ENCODE measurements at places on chromosomes 3 and 15.

- no peak for DNase-seq
Observed at GRCh38 chr3:109923431-109923830, 586.1 kb upstream of the DPPA4 start.

DNA sequence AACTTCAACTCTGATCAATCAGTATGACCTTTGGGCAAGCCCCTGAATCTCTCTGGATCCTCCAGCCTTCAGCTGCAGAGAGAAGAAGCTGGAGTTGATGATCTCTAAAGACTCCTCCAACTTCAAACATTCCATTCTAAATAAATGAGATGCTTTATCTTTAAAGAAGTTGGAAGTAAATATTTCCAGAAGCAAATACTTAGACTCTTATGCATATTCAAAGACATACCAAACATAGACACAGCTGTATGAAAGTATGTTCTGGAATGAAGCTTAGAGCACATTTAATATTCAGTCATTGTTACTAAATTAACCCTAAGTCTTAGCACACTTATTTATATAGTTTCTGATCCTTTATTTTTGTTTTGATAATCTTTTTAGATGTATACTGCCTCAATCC is 77.6 kb upstream of the ACP3 start:
- DNase-seq, result no peak

GRCh38 chr3:117566926-117567325 is 857.3 kb downstream of the TUSC7 start:
- DNase-seq, result no peak

- DNase-seq, result no peak
Observed at GRCh38 chr3:152505926-152506325, 237.2 kb downstream of the MBNL1 start.

- DNase-seq, result no peak
Observed at GRCh38 chr15:52699457-52699856, 20.3 kb upstream of the ATOSA start.

GRCh38 chr3:132983143-132983770 is 54.9 kb upstream of the TMEM108 start:
- DNase-seq, result no peak

- no peak for DNase-seq
Observed at GRCh38 chr15:48811325-48811958, 573 bp upstream of the CEP152 start.

DNA sequence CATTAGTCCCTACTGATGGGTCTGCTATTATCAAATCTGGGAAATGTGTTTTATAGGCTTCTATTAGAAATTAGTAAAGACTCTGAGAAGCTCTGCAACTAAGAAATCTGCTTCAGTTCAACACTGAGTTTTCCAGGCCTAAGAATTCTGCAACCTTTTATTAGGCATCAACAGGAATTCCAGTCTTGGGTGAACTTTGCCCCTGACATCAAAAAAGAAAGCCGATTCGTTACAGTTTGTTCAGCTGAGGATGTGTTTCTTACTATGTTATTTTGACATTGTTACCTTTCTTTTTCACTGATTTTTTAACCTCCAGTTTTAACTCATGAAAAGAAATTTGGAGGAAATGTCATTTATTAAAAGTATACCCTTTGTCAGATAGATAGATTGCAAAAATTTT is 131.5 kb upstream of the KCNH8 start:
- no peak for DNase-seq

DNA sequence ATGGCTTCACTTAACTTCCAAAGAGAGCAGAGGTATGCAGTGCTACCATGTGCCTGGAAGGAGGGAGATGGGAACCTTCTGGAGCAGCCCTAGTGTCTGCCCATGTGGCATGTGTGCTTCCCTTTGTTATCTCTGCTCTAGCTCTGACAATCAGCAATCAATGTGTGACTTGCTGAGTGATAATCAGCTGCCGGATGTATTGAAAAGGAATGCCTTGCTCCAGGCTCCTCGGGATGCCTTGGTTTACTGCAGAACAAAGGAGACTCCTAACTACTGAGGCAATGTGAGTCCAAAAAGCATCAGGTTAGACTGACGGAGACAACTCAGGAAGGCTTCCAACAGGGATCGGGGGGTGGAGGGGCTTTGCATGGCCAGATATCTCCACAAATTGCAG is 36.0 kb upstream of the CORO2B start:
- no peak for DNase-seq

DNA sequence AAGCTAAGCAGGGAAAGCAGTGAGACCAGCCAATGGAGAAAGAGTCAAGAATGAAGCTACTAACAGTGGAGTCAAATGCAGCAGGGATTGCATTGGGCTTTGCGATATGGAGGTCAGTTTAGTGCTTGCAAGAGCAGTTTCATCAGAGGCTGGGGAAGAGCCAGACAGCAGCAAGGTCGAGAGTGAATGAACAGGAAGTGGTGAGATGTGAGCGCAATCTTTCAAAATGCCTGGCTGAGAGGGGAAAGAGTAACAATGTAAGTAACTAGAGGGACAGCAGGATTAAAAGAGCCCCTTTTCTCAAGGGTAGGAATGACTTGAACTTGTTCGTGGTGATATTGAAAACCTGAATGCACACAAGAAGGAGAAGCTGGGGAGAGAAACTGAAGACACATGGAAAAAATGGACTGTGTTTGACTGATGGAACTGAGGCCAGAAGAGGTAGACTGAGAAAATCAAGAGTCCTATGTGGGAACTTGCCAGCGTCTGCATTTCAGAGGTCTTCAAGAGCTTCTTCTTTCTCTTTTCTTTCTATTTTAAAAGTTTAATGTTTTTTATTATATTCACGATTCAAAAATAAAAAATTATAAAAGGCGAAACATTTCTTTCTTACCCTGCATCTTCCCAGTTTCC is 30.6 kb upstream of the GPR160 start:
- no peak for DNase-seq

DNA sequence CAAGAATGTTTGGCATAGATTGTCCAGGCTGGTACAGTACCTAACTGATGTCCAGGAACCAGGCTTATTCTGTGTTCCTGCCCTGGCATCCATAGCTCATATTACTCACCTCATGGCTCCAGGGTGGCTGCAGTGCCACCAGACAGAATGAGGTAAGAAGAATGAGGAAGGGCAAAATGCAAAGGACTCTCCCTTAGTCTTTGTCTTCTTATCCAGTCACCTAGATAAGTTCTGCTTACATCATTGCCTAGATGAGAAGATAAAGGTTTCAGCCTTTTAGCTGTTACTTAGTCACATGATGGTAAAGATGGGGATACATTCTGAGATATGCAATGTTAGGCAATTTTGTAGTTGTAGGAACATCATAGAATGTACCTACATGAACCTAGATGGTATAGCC is 45.8 kb downstream of the CHP1 start:
- DNase-seq, result no peak

- no peak for DNase-seq
Observed at GRCh38 chr15:54159012-54159411, 180.8 kb downstream of the UNC13C start.

DNA sequence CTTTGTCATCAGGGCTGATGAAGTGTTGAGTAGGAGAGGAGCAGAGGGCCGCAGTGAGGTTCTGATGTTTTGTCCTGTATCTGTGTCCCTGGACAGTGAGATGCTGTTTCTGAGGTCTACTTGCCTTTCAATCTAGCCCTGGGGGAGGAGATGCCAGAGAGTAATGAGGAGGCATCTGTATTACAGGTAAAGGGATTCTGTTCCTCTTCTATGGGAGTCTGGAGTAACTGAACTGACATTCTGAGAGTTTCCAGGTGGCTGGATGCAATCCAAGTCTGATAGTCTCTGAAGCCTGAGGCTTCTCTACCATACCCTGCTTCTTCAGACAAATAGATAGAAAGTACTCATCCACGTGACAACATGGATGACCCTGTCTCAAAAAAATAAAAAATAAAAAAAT is 60.9 kb downstream of the IL12A start:
- DNase-seq, result no peak

GRCh38 chr3:134337071-134337482 is 37.2 kb downstream of the AMOTL2 start:
- DNase-seq, result no peak

- DNase-seq, result no peak
Observed at GRCh38 chr3:132294906-132295305, 22.3 kb upstream of the ACP3 start.

DNA sequence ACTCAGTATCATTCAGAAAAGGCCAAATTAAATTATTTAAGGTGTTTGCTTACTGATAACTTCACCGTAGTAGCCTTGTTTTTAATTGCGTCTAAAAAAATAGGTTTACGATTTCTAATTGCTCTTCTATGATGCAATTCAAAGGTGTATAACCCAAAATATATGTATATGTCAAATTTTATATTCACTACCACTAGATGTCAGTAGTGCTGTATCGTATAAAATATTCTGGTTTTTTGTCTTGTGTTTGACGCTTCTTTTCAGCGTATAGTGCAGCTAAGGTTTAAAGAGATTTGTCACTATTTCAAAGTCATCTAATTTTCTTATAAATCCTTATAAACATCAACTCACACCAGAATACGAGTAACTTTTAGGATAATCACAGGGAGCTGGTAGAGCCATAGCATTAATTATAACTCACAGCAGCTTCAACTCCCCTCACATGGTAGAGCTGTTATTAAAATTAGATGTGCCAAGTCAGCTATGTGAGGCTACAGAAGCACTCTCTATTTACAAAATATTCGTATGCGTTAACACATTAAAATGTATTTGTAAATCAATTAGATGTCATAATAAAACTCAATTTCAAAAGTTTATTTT is 3.5 kb downstream of the PFN2 start:
- DNase-seq, result no peak

DNA sequence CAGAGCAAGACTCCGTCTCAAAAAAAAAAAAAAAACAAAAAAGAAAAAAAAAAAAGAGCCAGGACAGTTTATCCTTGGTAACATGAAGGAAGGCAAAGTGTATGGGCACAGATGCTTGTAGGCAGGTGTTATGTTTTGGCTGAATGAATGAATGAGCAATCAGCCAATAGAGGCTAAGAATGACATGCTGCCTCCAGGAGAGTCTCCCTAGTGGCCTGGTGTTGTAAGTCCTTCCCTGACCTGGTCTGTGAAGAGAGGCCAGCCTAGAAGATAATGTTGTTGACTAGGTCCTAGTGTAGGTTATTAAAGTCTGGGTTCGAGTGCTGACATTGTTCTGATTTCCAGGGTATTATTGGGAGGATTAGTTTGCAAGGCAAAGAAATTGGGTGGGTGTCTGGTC is 24.9 kb downstream of the GYG1 start:
- no peak for DNase-seq

DNA sequence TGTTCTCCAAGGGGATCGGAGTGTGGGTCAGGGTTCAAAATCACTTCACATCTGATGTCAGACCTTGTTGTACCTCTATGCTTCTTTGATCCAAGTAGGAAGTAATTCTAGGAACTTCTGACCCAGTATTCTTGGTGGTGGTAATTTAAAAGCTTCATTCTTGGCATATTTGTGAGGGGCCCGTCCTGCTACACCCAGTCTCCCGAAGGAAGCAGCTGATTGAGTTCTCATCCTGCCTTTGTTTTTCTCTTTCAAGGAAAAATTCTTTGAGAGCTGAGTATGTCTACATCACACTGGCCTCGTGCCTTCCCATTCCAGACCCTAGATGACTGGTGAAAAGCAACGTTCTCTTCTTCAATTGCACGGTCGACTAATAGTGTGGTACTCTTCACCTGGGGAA is 234.4 kb upstream of the TPRG1 start:
- DNase-seq, result no peak

GRCh38 chr3:51622868-51623267 is 48.2 kb upstream of the TEX264 start:
- no peak for DNase-seq

GRCh38 chr3:195189821-195190220 is 81.1 kb downstream of the XXYLT1 start:
- DNase-seq, result no peak

DNA sequence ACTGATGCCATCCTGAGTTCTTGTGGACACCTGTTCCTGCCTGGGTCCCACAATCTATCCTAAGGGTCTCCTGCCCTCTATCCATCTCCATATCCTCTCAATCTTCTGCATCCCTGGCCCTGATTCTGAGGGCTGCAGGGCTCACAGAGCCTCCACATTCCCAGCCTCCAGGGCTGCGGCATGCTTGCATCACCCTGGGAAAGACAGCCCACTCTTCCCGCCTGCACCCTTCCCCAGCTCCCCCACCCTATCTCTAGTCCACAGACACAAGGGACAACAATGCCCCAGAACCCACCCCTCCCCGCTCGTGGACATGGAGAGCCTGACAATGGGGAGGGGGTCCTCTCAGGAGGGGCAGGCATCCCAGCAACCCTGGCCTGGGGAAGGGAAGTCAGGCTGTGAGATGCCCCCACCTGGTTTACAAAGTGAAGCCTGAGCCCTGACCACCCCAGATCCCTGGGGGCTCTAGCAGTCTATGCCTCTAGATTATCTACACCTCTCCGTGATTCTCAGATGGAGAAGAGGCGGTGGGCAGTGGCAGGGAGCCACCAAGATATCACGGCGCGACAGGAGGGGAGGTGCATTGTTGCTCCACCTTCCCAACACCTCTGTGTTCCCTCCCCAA is 10.3 kb downstream of the SEMA3G start:
- DNase-seq, result no peak

GRCh38 chr3:115148142-115148790 is 1.2 kb upstream of the ZBTB20 start:
- peak; percentile 6 for DNase-seq

DNA sequence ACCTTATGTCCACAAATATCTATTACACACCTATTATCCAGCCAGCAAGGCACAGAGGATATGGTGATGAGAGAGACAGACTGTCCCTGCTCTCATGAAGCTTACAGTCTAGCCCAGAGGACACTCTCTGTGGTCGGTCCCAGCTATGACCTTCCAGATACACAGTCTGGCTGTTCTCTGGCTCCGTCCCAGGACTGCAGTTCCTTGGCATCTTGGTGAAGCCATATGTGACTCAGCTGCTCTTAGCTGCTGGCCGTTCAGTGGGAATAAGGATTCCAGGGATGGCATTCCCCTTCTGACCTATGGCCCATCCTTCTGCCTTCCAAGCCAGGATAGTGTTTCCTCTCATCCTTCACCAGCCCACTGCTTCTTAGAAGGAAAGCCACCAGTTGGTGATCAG is 30.8 kb downstream of the MEX3B start:
- DNase-seq, result no peak

DNA sequence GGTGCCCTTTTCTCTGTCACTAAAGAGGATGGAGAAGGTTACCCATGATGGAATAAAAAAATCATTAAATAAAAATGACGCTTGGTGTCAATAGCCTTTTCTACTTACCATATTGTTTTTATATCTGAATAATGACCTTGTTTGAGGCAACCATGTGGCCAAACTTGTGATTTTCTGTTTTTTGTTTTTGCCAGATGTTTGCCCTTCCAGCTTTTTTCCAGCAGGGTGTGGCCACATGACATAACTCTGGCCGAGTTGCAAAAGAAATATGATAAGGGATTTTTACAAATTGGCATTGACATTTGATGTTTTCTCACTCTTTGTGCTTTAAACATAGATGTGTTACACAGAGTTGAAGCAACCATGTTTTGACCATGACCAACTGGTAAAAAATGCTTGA is 39.7 kb upstream of the EPHA3 start:
- DNase-seq, result no peak

GRCh38 chr3:10299679-10300078 is 6.9 kb upstream of the GHRL start:
- no peak for DNase-seq

Measured in head of caudate nucleus (tissue), 42 donors.